M059J (cell line): ENCODE measurements at places on chromosomes 13 and 19.

- no peak for DNase-seq
Measured at GRCh38 chr19:14054099-14054498, 7.8 kb downstream of the PALM3 start.

DNA sequence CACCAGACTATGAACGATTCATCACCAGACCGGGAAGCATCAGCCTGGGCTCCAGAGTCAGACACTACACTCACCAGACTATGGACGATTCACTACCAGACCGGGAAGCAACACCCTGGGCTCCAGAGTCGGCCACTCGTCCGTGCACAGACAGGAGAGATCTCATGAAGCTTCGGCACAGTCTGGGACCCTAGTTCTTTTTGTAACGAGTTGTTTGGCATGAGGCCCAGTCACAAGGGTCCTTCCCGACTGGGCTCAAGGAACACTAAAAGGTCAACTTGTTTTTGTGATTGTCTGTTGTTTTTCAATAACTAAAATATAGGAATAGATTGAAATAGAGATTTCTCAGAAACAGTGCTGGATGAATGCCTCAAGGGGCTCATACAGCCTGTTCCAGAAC lies 1141.6 kb upstream of the MIR17HG start:
- no peak for DNase-seq

DNA sequence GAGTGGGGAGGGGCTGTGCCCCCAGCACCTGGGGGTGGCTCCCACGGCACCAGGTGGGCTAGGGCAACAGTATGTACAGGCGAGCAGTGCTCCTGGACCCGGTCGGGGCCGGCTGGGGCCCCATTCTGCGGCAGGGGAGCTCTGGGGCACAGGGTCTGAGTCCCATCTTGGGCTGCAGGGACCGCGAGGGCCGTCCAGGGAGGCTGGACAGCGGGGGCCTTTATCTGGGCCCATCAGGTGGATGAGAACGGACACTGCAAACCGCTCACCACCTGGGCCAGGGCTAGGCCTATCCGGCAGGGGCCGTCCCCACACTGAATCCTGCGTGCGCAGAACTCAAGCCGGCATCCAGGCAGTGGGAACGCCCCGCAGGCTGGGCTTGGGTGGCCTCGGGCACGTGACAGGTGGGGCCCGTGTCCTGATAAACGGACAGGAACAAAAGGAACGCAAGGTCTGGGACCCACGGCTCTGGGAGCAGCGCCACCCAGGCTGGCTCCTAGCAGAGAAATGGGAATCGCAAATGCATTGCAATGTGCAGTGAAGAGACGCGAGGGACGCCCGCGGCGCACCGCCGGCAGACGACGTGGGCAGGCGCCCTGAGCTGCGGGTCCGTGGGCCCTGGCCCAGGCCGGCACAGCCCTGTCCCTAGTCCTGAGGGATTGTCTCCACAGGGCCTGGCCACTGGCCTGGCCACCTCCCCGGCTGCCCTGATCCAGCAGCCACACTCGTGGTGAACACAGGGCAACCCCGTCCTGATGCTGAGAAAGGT lies 29.7 kb downstream of the BTBD2 start:
- no peak for DNase-seq

DNA sequence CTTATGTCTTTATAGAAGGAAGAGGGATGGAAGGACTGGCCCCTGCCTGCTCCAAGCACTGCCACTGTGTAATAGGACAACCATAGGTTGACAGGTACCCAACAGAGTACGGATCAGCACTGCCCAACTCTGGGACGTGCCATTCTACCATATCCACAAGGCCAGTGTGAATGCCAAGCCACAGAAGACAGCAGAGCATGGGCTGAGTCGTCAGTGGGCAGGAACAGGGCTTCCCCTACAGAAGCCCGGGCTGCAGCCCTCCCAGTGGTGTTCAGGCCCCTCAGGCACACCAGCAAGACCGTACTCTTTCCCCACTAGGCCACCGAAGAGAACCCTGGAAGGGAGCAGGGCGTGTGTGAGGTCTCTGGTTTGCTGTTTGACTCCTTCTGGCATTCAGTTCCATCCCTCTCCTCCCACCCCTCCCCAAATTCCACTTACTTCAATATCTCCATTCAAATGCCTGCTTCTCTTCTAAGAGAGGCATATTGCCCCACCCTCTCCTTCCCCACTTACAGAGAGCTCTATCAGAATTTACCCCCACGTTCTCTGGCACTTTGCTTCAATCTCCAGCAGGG lies 209.4 kb downstream of the FOXO1 start:
- no peak for DNase-seq

DNA sequence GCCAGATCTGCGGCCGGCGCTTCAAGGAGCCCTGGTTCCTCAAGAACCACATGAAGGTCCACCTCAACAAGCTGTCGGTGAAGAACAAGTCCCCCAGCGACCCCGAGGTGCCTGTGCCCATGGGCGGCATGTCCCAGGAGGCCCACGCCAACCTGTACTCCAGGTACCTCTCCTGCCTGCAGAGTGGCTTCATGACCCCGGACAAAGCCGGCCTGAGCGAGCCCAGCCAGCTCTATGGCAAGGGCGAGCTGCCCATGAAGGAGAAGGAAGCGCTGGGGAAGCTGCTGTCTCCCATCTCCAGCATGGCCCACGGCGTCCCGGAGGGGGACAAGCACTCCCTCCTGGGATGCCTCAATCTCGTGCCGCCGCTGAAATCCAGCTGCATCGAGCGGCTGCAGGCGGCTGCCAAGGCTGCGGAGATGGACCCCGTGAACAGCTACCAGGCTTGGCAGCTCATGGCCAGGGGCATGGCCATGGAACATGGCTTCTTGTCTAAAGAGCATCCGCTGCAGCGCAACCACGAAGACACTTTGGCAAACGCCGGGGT lies 72.6 kb downstream of the ZNF536 start:
- DNase-seq: no peak

GRCh38 chr13:84455143-84455905 lies 573.0 kb upstream of the SLITRK1 start:
- no peak for DNase-seq
